ENCODE measurements at places on chromosomes 5 and 9.

- DNase-seq: no peak
Measured at GRCh38 chr5:159971038-159971437, 37.9 kb upstream of the TTC1 start.

DNA sequence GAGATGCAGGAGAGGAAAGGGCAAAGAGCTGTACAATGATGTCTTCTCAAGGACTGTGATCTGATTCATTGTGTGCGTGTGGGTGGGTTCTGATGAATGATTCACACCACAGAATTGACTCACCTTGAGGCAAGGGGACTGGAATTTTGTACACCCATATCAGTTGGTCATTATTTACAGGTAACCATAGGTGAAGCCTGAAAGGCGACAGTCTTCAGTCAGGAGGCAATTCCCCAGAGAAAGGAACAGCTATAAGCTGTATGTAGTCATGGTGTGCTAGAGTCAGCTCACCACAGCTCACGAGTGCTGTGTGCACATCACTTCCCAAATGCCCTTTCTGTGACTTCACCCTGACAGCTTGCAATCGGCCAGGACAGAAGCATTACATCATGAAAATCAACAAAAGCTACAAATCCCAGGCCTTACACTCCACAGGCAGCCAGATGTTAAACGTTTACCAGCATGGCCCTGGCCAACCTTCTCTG, 87.6 kb upstream of the RPS23 start:
- DNase-seq: no peak

- DNase-seq: no peak
Measured at GRCh38 chr5:154972476-154973080, 31.7 kb downstream of the MRPL22 start.

GRCh38 chr5:15794052-15794985, 294.3 kb downstream of the FBXL7 start:
- no peak for DNase-seq

GRCh38 chr9:76333388-76333787, 60.8 kb downstream of the RFK start:
- no peak for DNase-seq

GRCh38 chr5:103434057-103434456, 128.5 kb downstream of the NUDT12 start:
- no peak for DNase-seq

GRCh38 chr5:131587541-131587940, 47.5 kb downstream of the RAPGEF6 start:
- DNase-seq: no peak

DNA sequence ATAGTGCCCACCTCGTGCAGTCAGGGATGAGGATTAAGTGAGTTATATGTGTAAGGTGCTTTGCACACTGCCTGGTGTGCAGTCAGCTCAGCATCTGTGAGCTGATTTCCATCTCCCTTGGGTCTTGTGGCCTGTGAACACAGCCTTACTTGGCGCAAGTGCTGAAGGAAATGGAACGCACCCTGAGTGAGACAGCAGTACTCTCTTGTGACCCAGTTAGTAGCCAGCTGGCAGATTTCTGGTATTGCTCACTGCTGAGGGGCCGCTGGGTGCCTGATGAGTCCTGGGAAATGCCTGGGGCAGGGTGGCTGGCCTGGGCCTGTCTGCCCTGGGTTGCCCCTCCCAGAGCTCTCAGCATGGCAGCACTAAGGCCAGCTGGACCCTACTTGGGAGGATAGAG, 90.9 kb upstream of the BOD1 start:
- DNase-seq: no peak

All from GF-D8 (cell line).